ENCODE measurements at places on chromosomes 6 and 20. TPM values are rescaled to one million over a fixed set of nuclear protein-coding genes. Genes with fewer than 3 reads are reported as not detected.

Gene HMGA1
- total RNA-seq = 65.6 TPM

Gene DEFB114
- not detected for total RNA-seq

DNA sequence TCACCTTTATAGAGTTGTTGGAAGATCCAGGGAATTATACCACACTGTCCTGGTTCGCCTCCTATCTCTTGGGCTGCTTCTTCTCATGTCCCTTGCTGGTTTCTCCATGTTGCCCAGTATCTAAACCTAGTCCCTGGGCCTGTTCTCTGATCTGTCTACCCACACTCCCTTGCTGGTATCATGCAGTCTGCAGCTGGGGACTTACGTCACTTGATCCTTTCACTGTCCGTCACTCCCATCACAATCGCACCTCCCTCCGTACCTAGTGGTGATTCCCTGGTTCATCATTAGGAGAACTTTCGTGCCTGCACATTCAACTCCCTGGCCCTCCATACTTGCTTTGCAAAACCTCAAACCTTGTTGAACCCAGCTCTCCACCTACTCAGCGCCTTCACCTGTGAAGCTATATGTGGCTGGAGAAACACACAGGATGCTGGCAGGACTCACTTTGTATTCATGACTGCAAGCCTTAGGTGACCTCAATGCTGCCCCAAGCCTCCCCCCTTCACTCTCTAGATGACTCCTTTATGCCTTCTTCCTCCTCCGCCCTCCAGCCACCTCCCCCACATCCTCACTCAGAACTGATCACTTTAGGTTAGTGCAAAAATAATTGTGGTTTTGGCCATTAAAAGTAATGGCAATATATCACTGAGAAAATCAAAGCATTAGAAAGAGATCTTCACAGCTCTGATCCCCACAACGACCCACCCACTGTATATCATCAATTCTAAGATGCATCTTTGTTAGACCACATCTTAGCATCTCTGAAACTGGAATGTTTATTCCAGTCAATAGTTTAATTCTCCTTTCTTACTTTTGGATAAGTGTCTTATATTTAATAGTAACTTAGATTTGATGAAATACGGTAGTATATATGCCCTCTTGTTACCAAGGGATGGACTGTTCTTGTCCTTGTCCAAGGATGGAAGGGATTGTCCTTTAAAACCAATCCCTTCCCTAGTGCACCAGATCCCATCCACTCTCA lies 26.4 kb downstream of the GDAP1L1 start:
- no peak overlapping the region for H3K4me3 ChIP-seq
- H3K27ac ChIP-seq = no peak overlapping the region
- H3K27me3 ChIP-seq = no peaks in the 10 kb centered on the region
- no peak for DNase-seq

DNA sequence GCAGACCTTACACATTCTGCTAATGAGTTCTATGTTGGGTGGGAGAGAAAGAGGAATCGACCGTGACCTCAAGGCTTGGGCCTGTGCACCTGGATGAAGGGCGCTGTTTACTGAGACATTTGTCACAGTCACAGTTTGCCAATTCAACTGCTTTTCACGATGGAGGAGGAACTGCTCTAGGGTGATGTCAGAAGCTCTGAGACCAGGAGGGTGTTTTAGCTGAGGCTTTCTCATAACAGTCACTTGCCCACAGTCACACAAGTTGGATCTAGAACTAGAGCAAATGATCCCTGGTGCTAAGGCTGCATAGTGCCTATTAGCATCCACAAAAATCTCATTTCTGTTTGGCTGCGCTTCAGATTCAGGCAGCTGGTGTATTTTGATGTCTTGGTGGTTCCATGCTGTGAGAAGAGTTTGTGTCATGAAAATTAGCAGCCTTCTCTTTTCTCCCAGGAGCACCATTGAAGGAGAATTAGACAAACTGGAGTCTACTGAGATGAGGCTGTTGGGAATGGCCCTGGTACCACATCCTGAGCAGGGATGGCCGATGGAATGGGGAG lies 83.3 kb upstream of the TGM3 start:
- no peaks in the 10 kb centered on the region for H3K36me3 ChIP-seq
- DNase-seq = no peak
- H3K27me3 ChIP-seq = no peaks in the 10 kb centered on the region
- H3K4me3 ChIP-seq = no peak overlapping the region
- peaks cover 5% of the 10 kb centered on the region for H3K4me1 ChIP-seq

DNA sequence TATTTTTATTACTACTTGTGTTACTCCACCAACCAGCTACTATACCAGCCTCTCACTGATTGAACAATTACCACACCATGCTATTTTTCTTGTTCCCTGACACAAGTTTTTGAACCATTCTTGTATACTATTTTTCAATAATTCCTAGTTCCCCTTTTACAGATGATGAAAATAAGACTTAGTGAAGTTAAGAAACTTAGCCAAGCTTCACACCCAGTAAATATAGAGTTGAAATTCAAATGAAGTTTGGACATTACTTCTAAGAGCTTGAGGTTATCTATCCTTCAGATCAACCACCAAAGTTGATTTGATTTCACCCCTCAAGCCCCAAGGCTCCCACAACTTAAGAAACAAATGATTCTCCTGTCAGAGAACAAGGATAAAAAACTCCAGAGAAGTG lies 13.1 kb upstream of the BCAS1 start:
- no peaks in the 10 kb centered on the region for H3K4me1 ChIP-seq
- no peak overlapping the region for H3K27ac ChIP-seq
- H3K27me3 ChIP-seq = no peaks in the 10 kb centered on the region
- no peaks in the 10 kb centered on the region for H3K36me3 ChIP-seq
